Stimulated activated CD8-positive, alpha-beta memory T cell treated with anti-CD3 and anti-CD28 coated beads, Interleukin-12 subunit alpha, Interleukin-12 subunit beta, amount 100 ng/mL, for 1 hour (primary cell): ENCODE measurements at places on chromosomes 11 and 22.
A peak's percentile ranks its signal among the peaks of the same experiment; 100 is the strongest.

- no peak for DNase-seq
Measured at GRCh38 chr11:76861490-76861953, 804 bp downstream of the ACER3 start.

- no peak for DNase-seq
Measured at GRCh38 chr22:41856469-41856868, 23.6 kb downstream of the SREBF2 start.

DNA sequence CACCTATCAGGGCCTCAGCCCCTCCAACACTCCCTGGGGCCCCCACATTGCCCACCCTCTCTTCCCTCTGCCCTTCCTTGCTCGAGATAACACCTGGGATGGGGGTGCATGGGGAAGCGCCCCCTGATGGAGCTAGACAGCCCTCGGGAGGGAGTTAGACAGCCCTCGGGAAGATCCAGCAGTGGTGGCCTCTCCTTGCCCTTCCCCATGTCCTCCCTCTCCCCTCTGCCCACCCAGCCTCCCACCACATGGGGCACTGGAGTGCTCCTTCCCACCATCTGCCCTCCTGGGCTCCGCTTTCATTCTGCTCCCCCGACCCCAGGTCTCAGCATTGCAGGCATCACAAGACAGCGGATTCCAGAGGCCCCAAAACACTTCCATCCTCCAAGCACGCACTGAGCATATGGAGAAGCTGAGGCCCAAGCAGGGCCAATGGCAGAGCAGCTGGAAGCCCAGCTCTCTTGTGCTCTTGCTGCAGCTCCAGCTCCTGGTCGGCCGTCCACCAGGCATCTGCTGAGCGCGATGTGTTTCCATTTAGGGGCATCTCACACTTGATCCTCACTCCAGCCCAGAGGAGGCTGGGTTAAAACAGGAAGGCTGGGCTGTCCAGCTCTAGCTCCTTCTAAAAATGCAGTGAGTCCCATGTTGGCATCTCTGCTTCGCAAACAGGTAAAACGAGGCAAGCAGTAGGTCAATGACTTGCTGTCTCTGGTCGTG, 65.6 kb downstream of the IGLL1 start:
- no peak for DNase-seq

DNA sequence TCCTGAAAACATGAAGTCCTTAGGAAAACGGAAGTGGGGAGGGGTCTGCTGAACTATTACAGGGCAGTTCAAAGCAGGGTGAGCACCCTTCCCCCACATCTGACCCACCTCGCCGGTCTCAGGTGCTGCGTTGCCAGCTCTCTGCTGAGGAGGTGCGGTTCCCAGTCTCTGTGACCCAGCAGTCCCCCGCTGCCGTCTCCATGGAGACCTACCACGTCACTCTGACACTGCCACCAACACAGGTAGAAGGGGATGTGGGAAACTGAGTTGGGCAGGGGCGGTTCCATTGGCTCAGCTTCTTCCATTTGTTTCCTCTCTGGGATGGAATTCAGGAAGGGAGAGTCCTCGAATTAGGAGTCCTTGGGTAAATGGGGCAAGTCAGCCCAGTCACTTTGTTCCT, 3.3 kb downstream of the C2CD2L start:
- no peak for DNase-seq

DNA sequence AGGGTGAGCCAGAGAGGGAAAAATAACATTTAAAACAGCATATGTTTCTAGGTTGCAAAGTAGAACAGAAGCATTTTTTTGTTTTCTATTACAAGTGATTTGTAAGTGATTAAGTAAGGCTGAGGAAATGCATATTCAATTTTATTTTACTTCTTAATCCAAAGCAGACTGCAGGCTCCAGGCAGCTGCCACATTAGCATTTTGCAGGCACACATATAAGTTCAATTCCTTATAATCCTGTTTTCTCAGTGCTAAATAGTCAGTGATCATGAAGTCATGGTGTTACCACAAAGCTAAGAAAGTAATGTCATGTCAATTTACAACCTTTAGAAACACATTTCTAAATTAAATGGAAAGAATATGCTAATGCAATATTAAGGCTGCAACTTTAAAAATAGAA, 149.8 kb downstream of the CNTN5 start:
- DNase-seq, result no peak

- no peak for DNase-seq
Measured at GRCh38 chr11:61034704-61035525, 63.4 kb downstream of the CD6 start.

- DNase-seq, result peak; percentile 32
Measured at GRCh38 chr11:120210626-120211521, at the start of gene OAF. OAF (plus strand) TSS chr11:120211032; CDS start chr11:120211280, 248 bp downstream.

DNA sequence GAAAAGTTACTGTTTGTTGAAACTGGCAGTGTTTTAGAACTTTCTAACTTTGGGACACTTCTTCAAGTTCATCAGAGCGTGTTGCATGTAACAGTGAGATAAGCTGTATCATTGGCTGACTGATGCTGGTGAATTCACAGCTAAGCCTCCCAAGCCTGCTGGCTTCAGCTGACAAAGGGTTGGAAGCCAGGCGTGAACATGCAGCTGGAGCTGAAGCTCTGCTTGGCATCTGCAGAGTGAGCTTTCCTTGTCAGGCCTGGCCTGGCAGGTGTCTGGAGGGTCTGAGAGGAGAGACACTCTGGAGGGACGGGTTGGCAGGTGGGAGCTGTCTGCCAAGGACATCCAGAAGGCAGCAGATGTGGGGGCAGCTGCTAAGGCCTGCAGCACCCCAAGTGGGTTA, 1.5 kb downstream of the AMPD3 start:
- no peak for DNase-seq

GRCh38 chr11:79691445-79691844, 250.6 kb upstream of the TENM4 start:
- DNase-seq, result no peak

DNA sequence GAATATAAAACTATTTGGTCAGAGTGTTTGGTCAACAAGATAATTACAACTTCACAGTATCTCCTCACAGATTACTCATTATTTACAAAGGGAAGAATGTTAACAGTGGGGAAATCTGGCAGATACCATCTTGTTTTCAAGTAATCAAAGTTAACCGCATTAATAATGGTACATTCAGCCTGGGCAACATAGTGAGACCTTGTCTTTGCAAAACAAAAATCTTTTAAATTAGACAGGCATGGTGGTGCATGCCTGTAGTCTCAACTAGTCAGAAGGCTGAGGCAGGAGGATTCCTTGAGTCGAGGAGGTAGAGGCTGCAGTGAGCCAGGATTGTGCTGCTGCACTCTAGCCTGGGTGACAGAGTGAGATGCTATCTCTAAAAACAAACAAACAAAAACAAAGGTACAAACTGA, 78.5 kb downstream of the ACER3 start:
- DNase-seq, result no peak

GRCh38 chr11:95985174-95985808, 61.4 kb upstream of the MTMR2 start:
- DNase-seq, result no peak

- no peak for DNase-seq
Measured at GRCh38 chr11:22846726-22847125, 13.5 kb downstream of the CCDC179 start.

GRCh38 chr22:27699383-27700019, 102.1 kb downstream of the MN1 start:
- DNase-seq, result no peak

GRCh38 chr11:5107285-5107684, 30.9 kb downstream of the OR52A5 start:
- no peak for DNase-seq

DNA sequence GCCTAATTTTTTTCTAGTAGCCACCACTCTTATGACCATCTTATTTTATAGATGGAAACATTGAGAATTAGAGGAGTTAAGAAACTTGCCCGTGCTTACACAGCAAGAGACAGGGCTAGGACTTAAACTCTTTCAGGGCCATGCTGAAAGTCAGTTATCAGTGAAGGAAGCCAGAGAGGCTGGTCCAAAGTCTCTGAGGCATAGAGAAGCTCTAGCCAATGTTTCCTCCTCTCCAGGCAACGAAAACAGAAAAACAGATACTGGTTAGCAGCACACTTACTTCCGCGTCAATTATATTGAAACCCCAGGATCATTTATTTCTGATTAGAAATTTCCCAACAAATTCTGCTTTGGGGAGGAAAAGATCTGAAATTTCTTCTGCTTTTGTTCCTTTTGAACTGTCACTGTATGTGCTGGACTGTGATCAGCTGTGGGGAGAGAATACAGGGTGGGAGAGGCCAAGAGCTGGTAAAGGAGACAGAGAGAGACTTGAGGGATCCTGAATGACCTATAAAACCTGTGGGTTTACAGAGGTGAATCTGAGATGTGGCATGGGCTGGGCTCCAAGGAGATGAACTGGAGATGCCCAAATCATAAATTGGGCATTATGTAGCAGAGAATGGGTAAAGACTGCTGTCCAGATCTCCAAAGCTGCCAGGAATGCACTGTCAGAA, 37.5 kb upstream of the CAPRIN1 start:
- DNase-seq, result no peak

- DNase-seq, result no peak
Measured at GRCh38 chr11:65903715-65904114, 3.5 kb upstream of the FOSL1 start.
